ENCODE measurements at places on chromosomes 4 and X.

GRCh38 chrX:45689971-45690370 is 489.3 kb upstream of the DIPK2B start:
- DNase-seq, result no peak

GRCh38 chrX:112734290-112734689 is 54.6 kb upstream of the LHFPL1 start:
- DNase-seq, result peak; percentile 4

- no peak for DNase-seq
Measured at GRCh38 chrX:106875151-106875550, 28.0 kb downstream of the RIPPLY1 start.

DNA sequence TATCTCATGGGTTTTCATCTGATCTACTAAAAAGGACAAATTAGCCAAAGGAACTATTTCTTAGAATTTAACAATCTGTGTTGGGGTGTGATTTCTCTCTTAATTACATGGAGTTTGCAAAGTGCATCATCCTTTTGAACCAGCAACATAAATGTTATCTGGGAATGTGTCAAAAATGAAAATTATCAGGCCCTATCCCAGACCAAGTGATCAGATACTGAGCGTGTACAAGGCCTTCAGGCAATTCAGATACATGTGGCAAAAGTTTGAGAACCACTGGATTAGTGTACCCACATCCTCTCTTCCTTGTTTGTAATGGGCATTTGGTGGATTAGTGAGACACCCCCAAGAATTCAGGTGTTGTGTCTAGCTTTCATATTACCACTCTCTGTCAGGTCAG is 3.8 kb downstream of the SH3D19 start:
- DNase-seq, result no peak

DNA sequence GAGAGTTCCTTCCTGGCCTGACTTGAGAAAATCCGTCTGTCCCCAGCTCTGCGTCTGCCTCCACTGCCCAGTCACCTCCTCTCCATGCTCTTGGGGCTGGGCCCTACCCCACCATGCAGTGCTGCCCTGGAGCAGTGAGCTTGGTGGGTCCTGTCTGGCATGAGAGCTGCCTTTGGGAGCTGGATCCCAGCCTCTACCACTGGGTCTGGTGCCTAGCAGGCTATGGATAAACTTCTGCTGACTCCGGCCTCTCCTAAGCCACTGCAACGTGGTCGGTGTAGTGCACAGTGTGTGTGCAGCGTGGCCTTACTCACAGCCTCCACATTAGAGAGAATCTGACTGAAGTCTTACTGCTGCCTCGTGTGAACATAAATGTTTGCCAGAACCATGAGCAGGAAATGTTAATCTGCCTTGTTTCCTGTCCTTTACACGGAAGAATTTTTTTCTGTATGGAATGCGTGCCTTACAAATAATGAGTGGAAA is 47.6 kb downstream of the HTT start:
- no peak for DNase-seq

GRCh38 chr4:106315476-106315967 is 487 bp downstream of the TBCK start:
- no peak for DNase-seq

DNA sequence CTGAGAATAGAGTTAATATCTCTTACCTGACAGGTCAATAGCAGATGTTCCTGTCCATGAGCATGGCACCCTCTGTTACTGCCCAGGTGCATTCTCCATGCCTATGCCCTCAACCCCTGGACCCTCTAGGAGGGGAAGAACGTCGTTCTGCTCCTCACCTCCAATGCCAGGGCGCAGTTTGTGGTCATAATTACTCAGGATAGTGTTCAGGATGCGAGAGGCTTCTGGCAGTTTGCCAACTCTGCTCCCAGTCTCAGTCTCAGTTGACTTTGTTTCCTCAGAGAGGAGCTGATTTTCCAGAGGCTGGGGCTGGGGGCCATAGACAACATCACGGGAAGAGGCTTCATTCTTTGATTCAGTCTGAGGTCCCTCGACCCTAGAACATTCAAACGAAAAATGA is 4.4 kb downstream of the GABRE start:
- no peak for DNase-seq

DNA sequence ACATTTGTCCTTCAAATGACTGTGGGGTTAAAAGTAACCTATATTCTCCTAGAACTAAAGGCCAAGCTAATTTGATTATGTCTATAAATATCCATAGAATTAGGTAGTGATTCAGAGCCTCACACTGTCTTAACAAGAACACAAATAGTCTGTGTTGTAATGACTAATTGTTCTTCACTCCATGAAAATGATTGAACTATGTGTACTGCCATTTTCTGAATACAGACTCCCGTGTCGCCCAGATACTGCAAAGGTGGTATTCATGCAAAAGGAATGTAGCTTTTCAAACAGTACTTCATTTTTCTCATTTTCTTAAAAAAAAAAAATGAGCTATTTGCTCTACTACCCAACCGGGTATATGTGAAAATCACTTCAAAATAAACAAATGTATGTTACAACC is 11.3 kb upstream of the PHKA2 start:
- no peak for DNase-seq

DNA sequence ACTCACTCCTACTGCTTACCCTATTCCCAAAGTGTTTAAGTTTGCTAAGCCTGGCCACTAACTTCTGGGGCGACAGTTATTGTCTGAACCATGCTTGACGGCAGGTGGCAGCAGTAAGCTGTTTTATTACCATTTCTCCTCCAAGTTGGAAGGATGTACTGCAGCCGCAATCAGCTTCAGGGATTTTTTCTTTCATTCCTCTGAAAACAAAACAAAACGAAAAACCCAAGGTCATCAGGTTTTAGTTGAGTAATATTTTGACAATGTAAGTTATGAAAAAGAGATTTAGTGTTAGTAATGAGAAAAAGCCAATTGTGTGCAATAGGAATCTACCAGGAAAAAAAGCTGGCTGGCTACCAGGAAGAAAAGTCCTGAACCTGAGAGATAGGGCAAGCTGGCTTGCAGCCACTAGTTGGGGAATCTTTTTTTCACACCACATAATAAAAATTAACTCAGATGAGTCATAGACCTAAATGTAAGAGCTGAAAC is 13.2 kb upstream of the RAB9B start:
- DNase-seq, result peak; percentile 71

GRCh38 chrX:122218666-122219065 is 965.4 kb upstream of the GRIA3 start:
- DNase-seq, result no peak

DNA sequence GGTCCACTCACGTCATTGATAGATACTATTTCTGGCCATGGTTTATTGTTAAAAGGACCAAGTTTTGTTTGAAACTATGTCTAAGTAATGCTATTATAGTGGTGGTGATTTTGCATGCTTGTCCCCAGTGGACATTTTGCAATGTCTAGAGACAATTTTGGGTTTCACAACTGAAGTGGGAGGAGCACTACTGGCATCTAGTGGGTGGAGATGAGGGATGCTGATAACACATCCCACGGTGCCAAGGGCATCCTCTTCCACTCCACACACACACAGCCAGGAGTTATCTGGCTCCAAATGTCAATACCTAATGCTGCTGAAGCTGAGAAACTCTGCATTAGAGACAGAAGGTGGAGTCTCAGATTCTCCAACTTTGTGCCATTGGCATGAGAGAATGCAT is 131.2 kb downstream of the FRMPD4 start:
- no peak for DNase-seq

DNA sequence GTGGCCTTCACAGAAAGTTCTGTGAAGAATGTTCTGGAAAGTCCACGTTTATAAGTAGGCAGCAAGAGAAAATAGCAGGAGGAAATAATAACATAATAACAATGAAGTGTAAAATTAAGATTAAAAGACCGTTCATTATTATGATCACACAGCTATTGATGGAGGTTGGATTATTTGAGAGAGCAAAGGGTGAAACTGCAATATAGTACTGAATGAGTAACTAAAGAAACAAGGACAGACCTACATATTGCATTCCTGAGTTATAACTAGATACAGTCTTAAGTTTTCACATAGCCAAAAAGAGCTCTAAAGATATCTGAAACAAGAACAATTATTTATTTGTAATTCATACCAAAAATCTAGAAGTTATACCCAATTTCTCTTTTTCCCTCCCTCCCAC is 122.9 kb upstream of the TMEM164 start:
- no peak for DNase-seq

- DNase-seq, result no peak
Measured at GRCh38 chrX:30533835-30534234, 43.7 kb downstream of the TASL start.

DNA sequence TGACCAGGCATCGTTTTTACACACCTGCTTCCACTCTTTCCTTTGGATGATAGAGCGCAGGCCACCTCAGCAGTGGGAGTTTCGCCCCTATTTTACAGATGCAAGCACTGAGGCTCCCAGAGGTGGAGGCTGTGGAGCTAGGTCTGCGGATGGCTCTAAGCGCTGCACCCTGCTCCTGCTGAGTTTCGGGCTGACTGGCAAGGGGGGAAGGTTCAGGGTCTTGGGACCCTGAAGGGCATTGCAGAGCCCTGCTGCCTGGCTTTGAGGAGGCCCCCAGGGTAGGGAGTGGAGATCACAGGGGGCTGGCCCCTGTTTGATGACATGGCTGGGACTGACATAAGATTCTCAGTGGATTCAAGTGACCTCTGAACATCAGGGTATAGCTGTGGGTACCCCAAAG is 62.8 kb upstream of the NKX1-1 start:
- no peak for DNase-seq

DNA sequence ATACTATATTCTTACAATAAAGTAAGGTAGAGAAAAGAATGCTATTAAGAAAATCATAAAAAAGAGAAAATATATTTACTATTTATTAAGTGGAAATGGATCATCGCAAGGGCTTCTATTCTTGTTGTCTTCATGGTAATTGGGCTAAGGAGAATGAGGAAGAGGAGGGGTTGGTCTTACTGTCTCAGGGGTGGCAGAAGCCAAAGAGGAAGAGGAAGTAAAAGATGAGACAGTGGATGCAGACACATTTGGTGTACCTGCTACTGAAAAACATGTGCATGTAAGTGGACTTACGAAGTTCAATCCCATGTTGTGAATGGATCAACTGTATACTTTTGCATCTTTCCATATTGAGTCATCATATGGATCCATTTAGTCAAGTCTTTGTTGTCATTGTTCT is 1502.1 kb upstream of the ADGRL3 start:
- DNase-seq, result no peak

GRCh38 chr4:10703766-10704429 is 19.3 kb upstream of the CLNK start:
- no peak for DNase-seq

GRCh38 chrX:44882635-44883034 is 9.6 kb downstream of the KDM6A start:
- no peak for DNase-seq

DNA sequence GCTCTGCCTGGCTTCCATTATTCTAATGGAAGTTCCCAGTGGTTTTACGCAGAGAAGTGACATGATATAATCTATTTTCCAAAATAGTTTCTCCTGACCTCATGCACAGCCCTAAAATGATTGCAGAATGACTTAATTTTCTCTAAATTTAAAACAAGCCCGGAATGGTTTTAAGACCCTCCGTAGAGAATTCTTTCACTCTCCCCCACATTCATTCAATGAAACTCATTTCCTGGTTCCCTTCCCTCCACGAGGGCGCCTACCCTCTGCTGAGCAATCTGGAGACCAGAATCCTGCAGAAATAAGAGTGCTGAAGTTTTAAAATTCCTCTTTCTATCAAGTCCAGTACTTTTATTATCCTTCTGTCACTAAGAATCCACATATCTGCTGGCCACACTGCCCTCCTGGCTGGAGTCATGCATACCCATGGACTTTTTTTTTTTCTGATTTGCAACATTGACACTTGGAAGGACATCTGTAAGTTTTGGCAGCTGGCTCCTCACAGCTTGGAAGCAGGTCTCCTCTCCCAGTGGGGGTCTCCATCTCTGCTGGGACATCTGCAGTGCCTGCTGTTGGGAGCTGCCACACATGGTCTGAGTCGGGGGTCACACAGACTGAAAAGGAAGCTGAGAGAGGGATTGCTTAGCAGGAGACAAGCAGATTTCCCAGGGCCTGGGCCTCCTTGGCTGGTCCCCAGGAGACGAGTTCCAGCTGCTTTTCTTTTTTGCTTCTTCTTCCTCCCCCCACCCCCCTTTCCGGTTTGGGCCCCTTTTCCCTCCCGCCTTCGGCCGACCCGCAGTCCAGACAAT is 86.1 kb downstream of the SOWAHB start:
- DNase-seq, result no peak

DNA sequence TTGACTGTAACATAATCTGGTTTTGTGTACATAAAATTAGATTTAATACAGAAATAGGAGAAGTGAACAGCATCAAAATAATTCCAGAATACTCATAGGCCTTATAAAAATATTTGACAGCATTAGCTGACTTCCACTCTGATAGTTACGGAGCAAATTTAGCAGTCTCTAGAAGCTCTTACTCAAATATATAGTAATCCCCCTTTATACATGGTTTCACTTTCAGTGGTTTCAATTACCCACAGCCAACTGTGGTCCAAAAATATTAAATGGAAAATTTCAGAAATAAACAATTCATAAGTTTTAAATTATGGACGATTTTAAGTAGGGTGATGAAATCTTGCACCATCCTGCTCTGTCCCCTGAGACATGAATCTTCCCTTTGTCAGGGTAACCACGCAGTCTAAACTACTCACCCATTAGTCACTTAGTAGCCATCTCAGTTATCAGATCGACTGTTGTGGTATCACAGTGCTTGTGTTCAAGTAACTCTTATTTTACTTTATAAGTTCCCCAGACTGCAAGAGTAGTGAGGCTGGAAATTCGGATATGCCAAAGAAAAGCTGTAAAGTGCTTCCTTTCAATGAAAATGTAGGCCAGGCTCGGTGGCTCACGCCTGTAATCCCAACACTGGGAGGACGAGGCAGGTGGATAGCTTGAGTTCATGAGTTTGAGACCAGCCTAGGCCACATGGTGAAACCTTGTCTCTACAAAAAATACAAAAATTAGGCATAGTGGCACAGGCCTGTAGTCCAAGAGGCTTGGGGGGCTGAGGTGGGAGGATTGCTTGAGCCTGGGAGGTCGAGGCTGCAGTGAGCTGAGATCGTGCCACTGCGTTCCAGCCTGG is 17.2 kb upstream of the RTL9 start:
- no peak for DNase-seq

- DNase-seq, result no peak
Measured at GRCh38 chr4:48449151-48449550, 34.0 kb upstream of the SLC10A4 start.
